ENCODE measurements at places on chromosomes 2 and 18.

GRCh38 chr2:60558536-60558935, 5.1 kb upstream of the BCL11A start:
- DNase-seq: no peak

DNA sequence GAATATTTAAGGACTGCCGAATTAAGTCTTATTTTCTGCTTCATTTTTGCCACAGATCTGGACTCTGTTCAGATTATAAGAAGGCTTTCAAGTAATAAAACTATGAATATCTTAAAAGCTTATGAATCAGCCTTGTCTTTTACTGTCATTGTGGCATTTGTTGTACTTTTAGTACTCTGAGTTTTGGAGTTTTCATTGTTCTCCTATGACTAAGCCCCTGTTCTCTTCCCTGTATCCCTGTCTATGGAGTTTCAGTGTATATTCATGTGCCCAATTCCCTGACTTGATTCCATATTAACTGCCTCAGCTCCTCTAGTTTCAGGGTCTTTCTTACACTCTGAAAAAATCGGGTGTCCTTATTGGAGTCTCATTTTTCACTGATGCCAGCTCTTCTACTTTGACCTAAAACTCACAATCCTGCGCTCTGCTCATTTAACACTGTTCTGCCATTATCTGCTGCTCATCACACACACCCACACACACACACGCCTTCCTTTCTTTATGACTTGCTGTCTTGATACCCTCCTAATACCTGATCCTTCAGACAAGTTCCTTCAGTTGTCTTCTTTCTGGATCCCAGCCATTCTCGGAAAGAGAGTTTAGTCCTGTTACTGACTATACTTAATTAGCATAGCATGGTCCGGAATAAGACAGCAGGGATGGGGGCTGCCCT, 511.8 kb downstream of the CPS1 start:
- DNase-seq: no peak

DNA sequence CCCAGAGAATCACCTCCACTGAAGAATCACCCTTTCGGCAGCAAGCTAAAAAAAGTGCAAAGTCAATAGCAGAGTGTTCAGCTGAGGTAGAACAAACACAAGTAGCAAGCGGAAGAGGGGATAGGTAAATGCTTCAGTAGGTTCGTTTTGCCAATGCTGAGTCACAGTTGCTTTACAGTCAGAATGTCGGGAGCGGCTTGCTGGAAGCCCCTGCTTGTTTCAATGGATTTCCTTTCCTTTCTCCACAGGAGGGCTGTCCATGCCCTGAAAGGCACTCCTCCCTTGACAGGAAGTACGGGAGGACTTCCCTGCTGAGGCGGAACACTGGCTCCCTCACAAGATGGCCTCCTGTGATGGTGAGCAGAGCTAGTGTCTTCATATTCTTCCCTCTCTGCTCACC, 146.2 kb upstream of the LYPD1 start:
- no peak for DNase-seq

- no peak for DNase-seq
Observed at GRCh38 chr2:236938126-236938525, 147.6 kb upstream of the COPS8 start.

GRCh38 chr18:53025247-53025646, 685.2 kb downstream of the DCC start:
- DNase-seq: no peak

DNA sequence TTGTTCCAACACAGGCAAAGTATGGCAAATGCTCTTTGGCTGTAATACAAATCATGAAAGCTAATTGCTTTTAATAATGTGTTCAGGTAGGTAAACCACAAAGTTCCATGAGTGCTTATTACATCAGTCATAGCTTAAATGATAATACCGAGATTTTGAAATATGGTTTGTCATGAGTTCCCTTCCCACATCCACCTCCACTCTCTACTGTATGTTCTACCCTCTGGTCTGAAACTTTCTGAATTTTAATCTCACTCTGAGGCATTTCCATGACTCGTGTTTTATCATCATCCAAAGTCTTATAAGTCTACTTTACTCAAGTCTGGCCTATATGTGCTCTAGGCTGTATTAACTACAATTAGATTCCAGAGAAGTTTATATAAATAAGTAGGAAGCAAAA, 354.8 kb downstream of the AKAIN1 start:
- DNase-seq: no peak

GRCh38 chr2:217972490-217972889, 30.3 kb downstream of the TNS1 start:
- no peak for DNase-seq

- DNase-seq: no peak
Observed at GRCh38 chr18:49273241-49273880, 187.1 kb downstream of the DYM start.

GRCh38 chr2:151551556-151551955, 141.9 kb downstream of the RIF1 start:
- no peak for DNase-seq

GRCh38 chr2:8090748-8091700, 590.8 kb upstream of the ID2 start:
- DNase-seq: no peak

- no peak for DNase-seq
Observed at GRCh38 chr2:221176667-221177066, 395.4 kb downstream of the EPHA4 start.

GRCh38 chr2:74886811-74887210, 52.9 kb downstream of the HK2 start:
- no peak for DNase-seq

Data from stimulated activated CD8-positive, alpha-beta memory T cell treated with anti-CD3 and anti-CD28 coated beads, Interleukin-4, amount 100 ng/mL, for 1 hour (primary cell).